ENCODE measurements at places on chromosomes 6 and 20.

GRCh38 chr6:156816505-156816904 is 39.3 kb downstream of the ARID1B start:
- no peak for DNase-seq

GRCh38 chr20:44838521-44838920 is 28.2 kb upstream of the RIMS4 start:
- no peak for DNase-seq

DNA sequence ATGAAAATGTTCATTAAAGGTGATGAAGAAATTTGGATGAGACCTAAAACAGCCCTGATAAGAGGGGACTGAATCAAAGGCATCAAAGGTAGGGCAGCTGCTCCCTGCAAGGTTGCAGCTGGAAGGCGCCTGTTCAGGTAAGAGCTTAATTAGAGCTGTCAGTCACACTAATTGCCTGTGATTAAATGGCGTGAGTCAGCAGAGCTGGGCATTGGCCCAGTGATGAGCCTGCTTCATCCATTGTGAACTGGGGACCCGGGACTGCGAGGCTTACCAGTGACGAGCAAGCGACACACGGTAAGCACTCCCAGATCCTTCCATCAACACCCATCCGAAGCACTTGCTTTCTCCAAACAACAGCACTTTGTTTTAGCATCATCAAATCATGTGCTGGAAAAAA is 621.5 kb upstream of the CDH4 start:
- DNase-seq: no peak

DNA sequence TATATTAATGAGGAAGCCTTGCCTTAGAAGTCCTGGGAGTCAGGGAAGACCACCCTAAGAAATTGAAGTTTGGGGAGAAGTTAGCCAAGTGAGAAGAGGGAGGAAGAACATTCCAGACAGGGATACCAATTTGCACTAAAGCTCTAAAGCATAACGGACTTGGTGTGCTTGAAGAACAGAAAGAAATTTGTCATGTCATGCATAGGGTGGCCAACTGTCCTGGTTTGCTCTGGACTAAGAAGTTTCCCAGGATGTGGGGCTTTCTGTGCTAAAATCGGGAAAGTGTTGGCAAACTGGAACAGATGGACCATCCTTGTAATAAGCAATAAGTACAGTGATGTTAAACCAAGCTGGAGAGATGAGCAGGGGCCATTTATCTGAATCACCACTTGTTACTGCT is 217.6 kb downstream of the ZNF217 start:
- no peak for DNase-seq

- no peak for DNase-seq
Measured at GRCh38 chr6:151067684-151068596, 171.8 kb upstream of the AKAP12 start.

DNA sequence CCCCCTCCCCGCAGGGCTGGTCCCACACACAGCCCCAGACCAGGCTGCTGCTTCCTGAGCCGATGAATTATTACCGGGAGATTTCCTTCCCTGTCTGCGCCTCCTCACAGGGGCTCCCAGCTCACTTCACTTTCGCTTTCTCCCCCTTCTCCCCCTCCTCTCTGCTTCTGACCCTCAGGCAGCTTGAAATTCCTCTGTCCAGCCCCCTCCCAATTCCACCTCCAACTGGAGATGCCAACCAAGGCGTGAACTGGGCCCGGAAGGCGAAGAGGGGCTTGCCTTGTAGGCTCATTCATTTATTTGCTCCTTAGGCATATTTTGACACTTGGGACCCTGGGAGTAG is 1.7 kb upstream of the TCF15 start:
- DNase-seq: no peak

GRCh38 chr20:43337036-43337435 is 120.7 kb upstream of the SRSF6 start:
- DNase-seq: no peak

DNA sequence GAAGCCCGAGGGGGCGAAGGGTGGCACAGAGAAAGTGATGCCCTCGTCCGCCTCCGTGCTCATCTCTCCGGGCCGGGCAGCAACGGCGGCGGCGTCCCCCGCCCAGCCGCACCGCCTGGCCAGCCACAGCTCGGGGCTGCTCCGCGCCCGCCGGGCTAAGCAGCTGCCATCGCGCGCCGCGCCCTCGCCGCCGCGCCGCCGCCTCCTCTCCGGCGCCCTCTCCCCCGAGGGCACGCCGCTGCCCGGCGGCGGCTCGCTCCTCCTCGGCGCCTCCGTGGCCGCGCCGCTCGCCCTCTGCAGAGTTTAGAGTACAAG is 225 bp downstream of the MAP3K5 start:
- DNase-seq: no peak

GRCh38 chr6:105740946-105741645 is 338.2 kb upstream of the PREP start:
- no peak for DNase-seq

DNA sequence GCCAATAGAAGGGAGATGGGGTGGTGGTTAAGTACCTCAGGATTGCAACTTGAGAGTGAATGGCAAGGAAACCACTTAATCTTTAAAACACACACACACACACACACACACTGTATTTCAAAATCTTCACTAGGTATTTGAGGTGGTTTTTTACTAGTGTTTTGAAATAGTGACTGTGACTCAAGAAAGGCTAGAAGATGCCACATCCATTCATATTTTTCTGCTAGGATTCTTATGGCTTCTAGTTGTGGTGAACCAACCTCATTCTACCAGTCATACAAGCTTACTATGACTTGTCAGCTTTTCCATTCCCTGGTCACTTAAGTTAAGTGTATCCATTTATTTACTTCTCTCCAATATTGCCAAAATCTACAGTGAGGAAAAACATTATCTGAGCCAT is 519.4 kb upstream of the JAG1 start:
- no peak for DNase-seq

GRCh38 chr6:1496836-1497760 is 107.7 kb downstream of the FOXF2 start:
- no peak for DNase-seq

- DNase-seq: no peak
Measured at GRCh38 chr6:13400772-13401171, 72.4 kb upstream of the TBC1D7 start.

DNA sequence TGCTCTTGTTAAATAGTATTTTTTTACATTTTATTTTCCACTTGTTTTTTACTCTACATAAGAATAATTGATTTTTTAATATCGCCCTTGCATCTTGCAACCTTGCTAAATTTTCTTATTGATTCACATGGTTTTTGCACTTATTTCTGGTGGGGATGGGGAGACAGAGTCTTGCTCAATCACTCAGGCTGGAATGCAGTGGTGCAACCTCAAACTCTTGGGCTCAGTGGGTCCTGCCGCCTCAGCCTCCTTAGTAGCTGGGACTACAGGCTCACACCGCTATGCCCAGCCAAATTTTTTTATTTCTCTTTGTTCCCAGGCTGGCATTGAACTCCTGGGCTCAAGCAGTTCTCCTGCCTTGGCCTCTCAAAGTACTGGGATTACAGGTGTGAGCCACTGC is 30.3 kb downstream of the LIN28B start:
- DNase-seq: no peak

DNA sequence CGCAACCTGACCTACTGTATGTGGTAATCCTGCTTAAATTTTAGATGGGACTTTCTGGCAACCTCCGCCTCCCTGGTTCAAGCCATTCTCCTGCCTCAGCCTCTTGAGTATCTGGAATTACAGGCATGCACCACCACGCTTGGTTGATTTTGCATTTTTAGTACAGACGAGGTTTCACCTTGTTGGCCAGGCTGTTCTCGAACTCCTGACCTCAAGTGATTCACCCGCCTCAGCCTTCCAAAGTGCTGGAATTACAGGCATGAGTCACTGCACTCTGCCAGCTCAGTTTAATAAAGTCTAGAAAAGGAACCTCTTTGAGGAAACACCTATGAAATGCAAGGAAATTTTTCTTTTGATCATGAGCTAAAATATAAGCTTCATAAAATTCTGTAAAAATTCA is 9.0 kb upstream of the PLCB4 start:
- no peak for DNase-seq

GRCh38 chr6:139917951-139918630 is 543.6 kb upstream of the CITED2 start:
- no peak for DNase-seq

DNA sequence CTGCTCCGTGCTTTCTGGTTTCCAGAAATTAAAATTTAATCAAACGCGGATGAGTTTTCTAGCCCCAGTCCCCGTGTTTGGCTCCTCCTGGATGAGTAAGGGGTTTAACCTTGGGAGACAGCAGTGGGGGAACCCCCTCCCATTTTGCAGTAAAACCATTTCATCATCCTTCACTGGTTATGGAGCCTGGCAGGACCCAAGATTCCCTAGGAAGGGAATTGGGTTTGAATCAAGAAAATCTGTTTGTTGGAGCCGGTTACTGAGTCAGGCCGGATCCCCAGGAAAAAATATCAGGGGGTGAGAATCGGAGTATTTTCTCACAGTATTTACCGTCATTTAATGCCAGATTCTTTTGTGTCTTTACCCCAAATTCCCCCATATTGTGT is 754 bp downstream of the YWHAB start:
- DNase-seq: no peak

- no peak for DNase-seq
Measured at GRCh38 chr6:98838032-98838431, 3.7 kb downstream of the POU3F2 start.

GRCh38 chr6:40717411-40718057 is 130.4 kb upstream of the LRFN2 start:
- no peak for DNase-seq

GRCh38 chr20:54475334-54476168 is at the start of gene DOK5:
Gene DOK5 (plus strand): TSS chr20:54475593. CDS start chr20:54475947, 354 bp downstream.
- no peak for DNase-seq

DNA sequence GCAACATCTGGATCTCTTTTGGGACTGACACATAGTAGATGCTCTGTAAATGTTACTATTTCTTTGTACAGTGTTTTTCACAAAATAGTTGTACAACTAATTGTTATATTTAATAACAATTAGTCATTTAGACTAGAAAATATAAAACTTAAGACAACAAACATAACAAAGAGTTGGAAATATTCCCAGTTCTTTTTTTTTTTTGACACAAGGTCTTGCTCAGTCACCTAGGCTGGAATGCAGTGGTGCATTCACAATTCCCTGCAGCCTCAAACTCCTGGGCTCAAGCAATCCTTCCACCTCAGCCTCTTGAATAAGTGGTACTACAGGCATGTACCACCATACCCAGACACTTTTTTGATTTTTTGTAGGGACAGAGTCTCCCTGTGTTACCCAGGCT is 105.8 kb downstream of the UTRN start:
- DNase-seq: no peak

Measured in activated T-helper 1 cell treated with anti-CD3 and anti-CD28 coated beads, Interleukin-2, amount 50 U/mL, for 16 hours (primary cell).